ENCODE measurements at places on chromosomes 5 and 9. TPM values are rescaled to one million over a fixed set of nuclear protein-coding genes. Genes with fewer than 3 reads are reported as not detected.
A peak's percentile ranks its signal among the peaks of the same experiment; 100 is the strongest.

- peak; percentile 90 for DNase-seq
These were observed 197.6 kb downstream of the DRD1 start for GRCh38 chr5:175246242-175246888.

GRCh38 chr5:148834689-148835088 lies 8.3 kb downstream of the ADRB2 start:
- DNase-seq: no peak

DNA sequence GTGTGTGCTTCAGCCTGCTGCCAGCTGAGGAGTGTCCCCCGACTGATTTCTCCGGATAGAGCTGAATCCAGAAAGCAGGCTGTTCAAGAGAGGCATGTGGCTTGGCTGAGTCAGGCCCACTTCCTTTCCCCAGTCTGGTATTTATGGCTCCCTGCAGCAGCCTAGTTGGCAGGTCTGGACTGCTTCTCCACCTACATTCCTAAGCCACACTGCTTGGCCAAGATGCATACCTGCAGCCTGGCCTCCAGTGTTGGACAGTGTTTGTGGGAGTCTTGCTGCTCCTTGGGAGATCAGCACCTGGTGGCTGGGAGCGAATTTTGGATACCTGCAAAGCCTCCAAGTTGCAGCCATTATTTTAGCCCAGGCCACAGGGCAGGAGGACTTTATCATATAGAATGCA lies 670.8 kb downstream of the ACTL7B start:
- no peak for DNase-seq

HRCT1 gene
- 23.1 TPM for total RNA-seq

GRCh38 chr5:148682058-148683026 lies 28.0 kb upstream of the HTR4 start:
- DNase-seq: no peak

DNA sequence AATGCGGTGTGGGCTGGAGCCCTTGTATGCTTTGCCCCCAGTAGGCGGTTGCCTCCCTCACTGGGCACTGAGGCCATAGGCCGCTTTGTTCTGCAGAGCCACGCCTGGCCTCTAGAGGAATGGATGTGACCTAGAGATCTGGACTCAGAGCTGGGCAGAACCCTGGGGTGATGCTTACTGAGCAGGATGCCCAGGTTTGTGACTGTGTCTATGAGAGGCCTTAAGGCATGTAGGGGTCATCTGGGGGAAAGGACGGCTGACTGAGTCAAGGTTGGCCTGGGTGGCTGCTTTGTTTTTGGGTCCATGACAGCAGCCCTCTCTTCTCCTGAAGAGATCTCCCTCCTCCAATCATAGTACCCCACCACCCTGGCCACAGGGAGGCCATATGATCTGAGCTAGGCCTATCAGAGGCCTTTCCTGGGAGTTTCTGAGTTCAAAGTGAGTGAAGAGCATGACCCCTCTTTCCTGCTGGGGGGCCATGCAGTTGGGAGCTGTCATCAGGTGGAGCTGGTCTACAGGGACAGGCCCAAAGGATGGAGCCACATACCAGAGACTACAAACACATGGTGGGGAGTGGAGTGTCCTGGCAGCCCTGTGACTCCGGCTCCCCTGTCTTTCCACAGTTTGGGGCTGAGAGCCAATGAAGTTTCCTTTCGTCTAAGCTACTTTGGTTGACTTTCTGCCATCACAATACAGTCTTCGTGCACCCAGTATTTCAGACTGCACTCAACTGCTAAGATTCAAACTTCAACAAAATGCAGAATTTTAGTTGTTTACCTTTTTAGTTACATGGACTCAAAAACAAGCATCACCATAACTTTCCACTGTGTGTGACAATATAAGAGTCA lies 165.4 kb downstream of the AUH start:
- no peak for DNase-seq

DNA sequence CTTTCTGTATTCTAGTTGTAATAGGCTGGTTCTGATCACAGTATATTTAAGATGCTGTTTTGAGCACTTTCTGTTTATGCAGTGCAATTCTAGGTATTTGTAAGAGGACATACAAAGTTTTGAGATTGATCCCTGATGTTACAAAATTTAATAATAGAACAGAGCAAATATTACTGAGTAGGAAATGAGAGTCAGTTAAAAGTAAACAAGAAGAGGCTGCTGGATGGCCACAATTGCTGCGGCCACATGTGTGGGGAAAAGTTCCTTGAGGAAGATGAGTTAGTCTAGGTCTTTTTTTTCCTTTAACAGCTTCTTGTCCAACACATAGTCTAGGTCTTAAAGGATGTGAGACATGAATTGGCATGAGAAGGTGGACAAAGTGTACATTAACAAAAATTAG lies 11.3 kb downstream of the EHMT1 start:
- DNase-seq: no peak

DNA sequence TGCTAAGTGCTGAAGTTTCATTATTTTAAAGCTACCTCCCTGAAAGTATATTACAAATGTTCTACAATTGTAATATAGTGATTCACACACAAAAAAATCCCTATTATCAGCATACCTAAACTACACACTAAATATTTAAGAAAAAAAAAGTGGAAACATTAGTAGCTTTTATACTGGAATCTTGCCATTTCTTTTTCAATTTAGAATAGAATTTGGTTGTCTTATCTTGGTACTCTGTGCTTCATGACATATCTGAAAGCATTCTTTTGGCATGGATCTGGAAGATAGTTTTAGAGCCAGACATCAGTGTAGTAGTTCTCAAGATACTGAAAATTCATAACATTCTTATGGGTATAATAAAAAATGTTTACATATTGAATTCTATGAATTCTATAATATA lies 35.0 kb downstream of the SLC1A3 start:
- no peak for DNase-seq
